ENCODE measurements at places on chromosomes 5 and 9.

DNA sequence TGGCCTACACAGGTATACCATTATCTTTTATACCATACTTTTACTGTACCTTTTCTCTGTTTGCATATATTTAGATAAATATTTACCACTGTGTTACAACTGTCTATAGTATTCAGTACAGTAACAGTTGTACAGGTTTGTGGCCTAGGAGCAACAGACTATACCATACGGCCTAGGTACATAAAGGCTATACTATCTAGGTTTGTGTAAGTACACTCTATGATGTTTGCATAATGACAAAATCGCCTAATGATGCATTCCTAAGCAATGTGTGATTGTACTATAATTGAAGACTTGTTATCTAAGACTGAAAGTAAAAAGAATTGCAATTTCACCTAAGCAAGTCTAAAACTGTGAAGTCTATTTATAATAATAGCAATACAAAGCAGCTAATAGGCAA is 3.9 kb downstream of the C9orf72 start:
- DNase-seq = no peak

- DNase-seq = no peak
Observed at GRCh38 chr5:31029925-31030324, 163.6 kb upstream of the CDH6 start.

GRCh38 chr5:2901096-2901495 is 149.6 kb upstream of the IRX2 start:
- DNase-seq = no peak

DNA sequence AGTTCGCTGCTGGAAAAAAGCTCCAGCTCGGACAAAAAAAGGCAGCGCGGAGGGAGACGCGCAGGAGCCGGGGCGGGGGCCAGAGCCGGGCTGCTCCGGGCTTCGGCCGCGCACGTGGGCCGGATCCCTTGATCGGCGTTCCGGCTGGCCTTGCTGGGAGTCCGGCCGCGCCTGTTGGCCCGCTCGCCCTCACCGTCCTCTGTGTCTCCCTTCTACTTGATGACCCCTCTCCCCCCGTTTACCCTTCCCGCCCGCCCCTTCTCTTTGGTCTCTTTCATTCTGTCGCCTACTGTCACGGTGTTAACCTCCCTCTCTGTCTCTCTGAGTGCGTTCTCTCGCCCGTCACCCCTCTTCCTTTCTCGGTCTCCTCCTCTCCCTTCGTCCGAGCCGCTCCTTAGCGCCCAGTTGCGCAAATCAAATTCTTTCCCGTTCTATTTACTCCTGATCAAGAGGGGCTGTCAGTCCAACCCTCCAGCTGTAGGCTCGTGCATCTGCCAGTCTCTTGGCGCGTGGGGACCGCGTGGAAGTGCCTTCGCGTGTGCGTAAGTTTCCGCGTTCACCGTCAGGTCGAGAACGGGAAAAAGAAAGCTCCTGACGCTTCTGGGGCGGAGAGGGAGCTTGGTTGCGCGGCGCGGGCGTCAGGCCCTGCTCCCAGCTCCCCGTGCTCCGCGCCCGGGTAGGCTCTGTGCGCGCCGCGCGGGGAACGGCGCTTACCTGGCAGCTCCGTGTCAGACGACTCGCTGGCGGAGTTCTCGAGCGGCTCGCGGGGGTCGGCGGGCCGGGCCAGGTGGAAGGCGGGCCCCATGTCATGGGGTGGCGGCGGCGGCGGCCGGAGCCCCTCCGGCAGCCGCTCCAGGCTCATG is 798 bp downstream of the PITX1 start:
- no peak for DNase-seq

DNA sequence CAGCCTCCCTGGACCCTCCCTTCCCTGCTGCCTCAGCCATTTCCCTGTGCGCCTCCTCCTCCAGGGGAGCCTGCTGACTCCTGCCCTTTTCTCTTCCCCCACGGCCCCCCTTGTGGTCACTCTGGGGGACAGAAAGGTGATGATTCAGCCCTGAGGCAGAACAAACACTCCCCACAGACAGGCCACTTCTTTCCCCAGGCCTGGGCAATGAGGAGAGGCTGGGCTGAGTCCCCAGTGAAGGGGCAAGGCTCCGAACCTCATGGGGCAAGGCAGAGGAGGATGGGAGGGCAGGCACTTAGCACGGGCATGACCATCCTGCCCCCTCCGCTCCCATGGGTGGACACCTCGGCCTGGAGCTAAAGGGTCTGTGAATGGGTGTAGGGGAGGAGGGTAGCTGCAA is 21.0 kb downstream of the CSF1R start:
- DNase-seq = no peak

GRCh38 chr5:109982966-109983534 is 293.3 kb downstream of the MAN2A1 start:
- DNase-seq = no peak

DNA sequence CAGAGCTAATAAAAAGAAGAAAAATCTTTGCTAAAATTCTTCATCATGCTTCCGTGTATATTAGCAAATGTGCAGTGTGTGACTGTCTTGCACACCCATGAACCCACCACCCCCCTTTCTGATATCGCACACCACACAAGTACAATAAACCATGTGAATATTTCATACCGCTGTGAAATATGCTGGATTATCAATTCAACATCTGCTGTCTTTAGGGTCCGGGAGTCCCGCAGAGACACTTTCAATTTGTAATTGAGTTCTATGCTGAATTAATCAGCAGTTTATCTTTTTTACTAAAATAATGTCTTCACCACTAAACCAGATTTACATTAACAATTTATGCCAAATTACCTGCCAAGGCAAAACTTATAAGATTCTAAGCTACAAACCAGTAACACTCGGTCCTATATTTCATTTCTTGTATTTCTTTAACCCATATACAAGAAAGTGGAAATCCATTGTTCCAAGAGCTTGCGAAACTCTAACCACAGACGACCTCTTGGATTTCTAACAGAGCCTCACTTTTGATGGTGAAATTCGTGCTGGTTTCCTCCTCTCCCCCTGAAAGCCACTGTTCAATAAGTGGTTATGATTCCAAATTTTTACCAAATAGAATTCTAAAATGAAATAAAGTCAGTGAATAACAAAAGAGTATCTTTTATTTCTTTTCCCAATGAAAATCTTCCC is 44.2 kb downstream of the PSMB7 start:
- no peak for DNase-seq

DNA sequence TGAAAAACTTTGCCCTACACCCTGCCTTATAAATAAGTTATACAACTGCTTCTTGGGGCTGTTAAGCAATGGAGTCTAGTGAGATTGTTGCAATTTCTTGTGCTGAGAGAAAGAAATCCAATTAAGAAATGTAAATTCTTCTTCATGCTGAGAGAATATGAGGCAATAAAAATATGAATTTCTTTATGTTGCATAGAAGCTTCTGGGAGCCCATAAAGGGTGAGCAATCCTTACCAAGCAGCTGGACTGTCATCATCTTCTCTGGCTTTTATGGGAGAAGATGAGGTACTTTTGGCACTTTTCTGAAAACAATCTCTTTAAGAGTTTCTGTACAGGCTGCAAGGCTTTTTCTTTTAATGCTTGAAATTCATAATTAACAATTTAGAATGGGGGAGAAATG is 204.3 kb downstream of the DMRTA1 start:
- no peak for DNase-seq

GRCh38 chr5:122585371-122585770 is 189.5 kb upstream of the SNX2 start:
- DNase-seq = no peak

- DNase-seq = no peak
Observed at GRCh38 chr5:160851451-160851850, 560 bp downstream of the ATP10B start.

GRCh38 chr5:16411741-16412455 is 53.7 kb downstream of the ZNF622 start:
- DNase-seq = no peak

DNA sequence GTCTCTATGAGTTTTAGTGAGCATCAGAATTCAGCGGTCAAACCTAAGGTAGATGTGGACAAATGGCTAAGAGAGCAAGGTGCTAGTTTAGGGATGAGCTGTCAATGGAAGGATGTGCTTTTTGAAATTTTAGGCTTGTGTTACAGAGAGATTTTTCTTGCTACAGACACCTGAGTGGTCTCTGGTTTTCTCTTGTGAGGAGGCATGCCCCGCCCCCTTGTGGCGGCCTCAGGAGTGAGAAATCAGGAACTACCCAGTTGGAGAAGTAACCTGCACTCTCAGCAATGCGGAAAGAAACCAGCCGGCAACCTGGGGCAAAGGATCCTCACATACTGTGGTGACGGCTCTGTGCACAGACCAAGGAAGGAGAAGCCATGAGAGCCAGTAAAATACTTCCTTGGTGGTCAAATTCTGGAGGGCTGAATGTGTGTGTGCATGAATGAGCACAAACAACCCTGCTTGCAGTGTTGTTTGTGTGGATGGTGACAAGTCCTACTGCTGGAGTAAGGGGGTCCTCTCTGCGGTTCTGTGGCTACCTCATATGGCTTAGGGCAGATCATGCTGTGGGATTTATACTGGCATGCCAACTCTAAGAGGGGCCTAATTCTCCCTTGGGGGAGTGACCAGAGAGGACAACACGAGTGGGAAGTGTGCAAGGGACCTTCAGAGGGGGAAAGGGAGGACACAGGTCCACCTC is 16.7 kb upstream of the HSD17B4 start:
- no peak for DNase-seq

DNA sequence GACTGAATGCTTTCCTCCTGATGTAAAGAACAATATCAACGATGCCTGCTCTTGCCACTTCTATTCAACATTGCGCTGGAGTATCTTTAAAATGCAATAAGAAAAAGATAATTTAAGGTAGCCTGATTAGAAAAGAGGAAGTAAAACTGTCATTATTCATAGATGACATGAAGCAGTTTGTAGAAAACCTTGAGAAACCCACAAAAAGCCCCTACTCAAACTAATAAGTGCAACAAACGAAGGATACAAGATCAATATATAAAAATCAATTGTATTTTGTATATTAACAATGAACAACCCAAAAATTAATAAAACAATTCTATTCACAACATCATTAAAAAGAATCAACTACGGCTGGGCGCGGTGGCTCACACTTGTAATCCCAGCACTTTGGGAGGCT is 76.4 kb upstream of the CKMT2 start:
- DNase-seq = no peak

- no peak for DNase-seq
Observed at GRCh38 chr9:92938025-92938424, 9.3 kb upstream of the FGD3 start.

DNA sequence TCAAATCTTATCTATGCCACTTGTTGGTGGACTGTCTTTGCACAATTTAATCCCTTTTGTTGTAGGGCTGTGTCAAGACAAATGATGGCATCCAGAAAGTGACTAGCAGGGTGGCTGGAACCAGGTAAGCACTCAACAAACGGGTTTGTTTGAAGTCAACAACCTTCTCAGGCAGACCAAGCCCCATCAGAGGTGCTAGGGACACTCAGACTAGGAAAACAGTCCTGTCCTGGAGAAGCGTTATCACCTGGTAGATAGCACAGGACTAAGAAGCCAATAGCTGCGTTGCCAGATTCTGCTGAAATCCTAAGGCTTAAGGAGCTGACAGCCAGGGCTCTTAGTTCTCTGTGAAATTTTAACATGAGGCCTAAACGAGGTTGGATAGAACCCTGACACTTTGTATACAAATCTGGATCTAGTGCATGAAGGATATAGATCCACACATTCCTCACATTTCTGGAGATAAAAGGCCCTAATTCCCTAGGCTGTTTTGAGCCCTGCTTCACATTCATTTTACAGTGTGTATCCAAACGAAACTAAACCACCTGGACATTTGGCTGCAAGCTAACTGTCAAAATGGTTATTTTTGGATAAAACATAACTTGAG is 179.8 kb downstream of the DCP2 start:
- no peak for DNase-seq

- DNase-seq = no peak
Observed at GRCh38 chr9:107386396-107386795, 103.2 kb downstream of the KLF4 start.

- no peak for DNase-seq
Observed at GRCh38 chr9:105735366-105735765, 41.0 kb downstream of the TMEM38B start.

DNA sequence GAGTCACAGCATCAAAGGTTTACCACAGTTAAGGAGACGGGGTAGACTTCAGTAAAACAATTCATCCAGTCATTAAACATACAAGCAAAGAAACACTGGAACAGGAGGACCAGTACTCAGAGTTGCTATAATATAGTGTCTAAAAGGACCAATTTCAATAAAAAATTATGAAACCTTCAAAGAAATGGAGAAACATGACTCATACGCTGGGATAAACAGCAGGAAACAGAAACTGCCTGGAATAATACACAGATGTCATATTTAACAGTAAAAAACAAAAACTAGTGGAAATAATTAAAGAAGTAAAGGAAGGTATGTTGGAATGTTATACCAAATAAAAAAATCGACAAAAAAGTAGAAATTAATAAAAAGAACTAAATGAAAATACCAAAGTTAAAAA is 1075.9 kb downstream of the NR2F1-AS1 start:
- DNase-seq = no peak

GRCh38 chr5:181153814-181154213 is 6.4 kb downstream of the OR2V2 start:
- no peak for DNase-seq

DNA sequence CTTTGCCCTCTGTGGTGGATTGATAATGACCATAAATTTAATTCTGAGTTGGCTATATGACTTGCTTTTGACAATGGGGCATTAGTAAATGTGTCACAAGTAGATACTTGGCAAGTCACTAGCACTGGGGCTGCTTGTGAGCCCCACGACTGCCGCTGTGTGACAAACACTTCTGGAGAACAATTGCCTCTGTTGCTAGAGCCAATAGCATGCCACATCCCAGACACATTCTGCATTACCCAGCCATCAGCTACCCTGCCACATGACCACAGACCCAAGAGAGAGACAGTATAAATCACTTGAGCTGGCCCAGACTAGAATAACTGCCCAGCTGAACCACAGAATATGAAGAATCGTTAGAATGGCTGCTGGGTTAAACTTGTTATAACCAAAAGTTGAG is 753.2 kb upstream of the DMAC1 start:
- no peak for DNase-seq

GRCh38 chr9:123687246-123687751 is 242.6 kb downstream of the DENND1A start:
- no peak for DNase-seq

- DNase-seq = no peak
Observed at GRCh38 chr9:79800578-79800977, 228.8 kb downstream of the TLE4 start.

DNA sequence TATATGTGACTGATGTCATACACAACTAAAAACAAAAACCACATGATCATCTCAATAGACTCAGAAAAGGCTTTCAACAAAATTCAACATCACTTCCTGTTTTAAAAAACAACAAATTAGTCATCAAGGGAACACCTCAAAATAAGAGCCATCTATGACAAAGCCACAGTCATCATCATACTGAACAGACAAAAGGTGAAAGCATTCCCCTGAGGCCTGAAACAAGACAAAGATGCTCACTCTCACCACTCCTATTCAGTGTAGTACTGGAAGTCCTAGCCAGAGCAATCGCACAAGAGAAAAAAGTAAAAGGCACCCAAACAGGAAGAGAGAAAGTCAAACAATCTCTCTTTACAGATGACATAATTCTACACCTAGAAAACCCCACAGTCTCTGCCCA is 893.5 kb upstream of the EDIL3 start:
- no peak for DNase-seq
